ENCODE measurements at places on chromosomes 1 and 21. TPM values are rescaled to one million over a fixed set of nuclear protein-coding genes. Genes with fewer than 3 reads are reported as not detected.

The MYOC gene
- total RNA-seq = not detected

The OPTC gene
- total RNA-seq = not detected

DNA sequence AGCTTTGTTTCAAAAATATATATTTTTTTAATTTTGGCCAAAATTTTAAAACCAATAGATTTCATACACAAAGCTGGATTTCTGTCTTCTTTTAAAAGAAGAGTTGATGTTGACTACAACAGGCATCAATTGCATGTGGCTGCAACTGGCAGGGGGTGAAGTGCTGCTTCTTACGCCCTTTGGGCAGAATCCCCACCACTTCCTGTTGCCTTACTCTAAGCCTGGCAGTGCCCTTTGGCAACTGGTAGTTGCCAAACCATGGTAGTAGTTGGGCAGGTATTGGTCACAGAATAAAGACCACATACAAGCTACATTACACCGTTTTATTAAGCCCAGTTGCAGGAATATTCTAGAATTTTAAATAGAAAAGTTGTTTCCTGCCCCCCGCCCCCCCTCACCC, 17.0 kb downstream of the LAMC2 start:
- no peak for DNase-seq
- H3K27me3 ChIP-seq = no peaks in the 10 kb centered on the region
- H3K27ac ChIP-seq = no peak overlapping the region
- H3K4me1 ChIP-seq = no peaks in the 10 kb centered on the region

- no peaks in the 10 kb centered on the region for H3K27me3 ChIP-seq
- H3K27ac ChIP-seq = no peak overlapping the region
- no peaks in the 10 kb centered on the region for H3K36me3 ChIP-seq
- DNase-seq = no peak
Observed at GRCh38 chr1:93775224-93775623, 93.6 kb upstream of the BCAR3 start.

DNA sequence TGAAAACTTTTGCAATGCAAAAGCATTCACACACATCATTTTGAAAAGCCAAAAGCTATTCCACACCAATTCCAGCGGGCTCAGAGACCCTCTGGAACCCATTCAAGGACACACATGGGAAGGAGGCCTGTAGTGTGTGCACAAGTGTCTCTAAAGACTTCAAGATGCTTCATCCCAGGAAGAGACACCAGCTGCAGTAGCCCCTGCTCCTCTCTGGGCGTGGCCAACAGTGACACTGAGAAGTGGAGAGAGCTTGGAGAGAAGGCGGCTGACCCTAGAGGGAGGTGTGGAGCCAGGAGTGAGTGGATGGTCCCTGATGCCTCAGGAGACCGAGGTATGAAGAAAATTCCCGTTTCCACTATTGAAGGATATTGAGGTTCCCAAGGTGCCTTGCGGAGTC, 14.9 kb upstream of the TNNI1 start:
- H3K27me3 ChIP-seq = no peaks in the 10 kb centered on the region
- no peak overlapping the region for H3K27ac ChIP-seq
- DNase-seq = no peak

- peaks cover 11% of the 10 kb centered on the region for H3K4me1 ChIP-seq
- H3K4me3 ChIP-seq = no peak overlapping the region
- H3K27me3 ChIP-seq = no peaks in the 10 kb centered on the region
Observed at GRCh38 chr1:226403201-226404034, 4.5 kb downstream of the PARP1 start.

- H3K4me1 ChIP-seq = peaks cover 3% of the 10 kb centered on the region
- H3K27me3 ChIP-seq = peaks cover 21% of the 10 kb centered on the region
- DNase-seq = no peak
- H3K27ac ChIP-seq = peak overlapping the region; percentile 48
Observed at GRCh38 chr1:156090138-156090839, 8.0 kb upstream of the MEX3A start.

DNA sequence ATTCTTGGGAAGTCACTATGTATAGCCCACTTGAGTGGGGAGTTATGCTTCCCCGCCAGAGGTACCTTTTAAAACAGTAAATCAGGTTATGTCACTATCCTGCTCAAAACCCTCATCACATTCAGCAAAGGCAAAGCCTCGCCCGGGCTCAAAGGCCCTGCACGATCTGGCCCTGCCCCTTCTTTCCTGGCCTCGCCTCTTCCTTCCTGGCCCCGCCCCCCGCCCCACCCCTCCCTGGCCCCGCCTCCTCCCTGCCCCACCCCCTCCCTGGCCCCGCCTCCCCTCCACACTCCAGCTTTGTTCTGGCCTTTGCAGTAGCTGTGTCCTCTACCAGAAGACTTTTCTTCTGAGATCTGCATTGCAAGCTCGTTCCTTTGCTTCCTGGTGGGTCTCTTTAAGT, 6.6 kb downstream of the LDLRAD2 start:
- H3K27ac ChIP-seq = no peak overlapping the region
- peaks cover 28% of the 10 kb centered on the region for H3K36me3 ChIP-seq
- H3K4me1 ChIP-seq = peaks cover 17% of the 10 kb centered on the region
- H3K4me3 ChIP-seq = no peak overlapping the region
